SHP77 (cell line): ENCODE measurements at places on chromosomes 11 and 22.

DNA sequence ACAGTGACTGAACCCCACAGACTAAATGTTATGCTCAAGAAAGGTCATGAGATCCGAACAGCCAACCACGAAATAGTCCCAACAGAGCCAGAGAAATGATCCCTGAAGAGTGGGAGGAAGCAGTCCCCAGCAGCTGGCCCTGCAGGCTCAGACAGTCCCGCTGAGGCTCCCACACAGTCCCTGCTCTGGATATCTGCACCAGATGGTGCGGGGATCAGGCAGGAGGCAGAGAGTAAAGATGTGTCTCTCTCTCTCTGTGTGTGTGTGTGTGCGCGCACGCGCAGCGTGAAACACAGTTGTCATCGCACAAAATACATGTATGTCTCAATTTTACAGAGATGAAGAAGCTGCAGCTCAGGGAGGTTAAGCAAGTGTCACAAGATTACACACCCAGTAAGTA is 27.9 kb downstream of the GUCY1A2 start:
- no peak for DNase-seq

DNA sequence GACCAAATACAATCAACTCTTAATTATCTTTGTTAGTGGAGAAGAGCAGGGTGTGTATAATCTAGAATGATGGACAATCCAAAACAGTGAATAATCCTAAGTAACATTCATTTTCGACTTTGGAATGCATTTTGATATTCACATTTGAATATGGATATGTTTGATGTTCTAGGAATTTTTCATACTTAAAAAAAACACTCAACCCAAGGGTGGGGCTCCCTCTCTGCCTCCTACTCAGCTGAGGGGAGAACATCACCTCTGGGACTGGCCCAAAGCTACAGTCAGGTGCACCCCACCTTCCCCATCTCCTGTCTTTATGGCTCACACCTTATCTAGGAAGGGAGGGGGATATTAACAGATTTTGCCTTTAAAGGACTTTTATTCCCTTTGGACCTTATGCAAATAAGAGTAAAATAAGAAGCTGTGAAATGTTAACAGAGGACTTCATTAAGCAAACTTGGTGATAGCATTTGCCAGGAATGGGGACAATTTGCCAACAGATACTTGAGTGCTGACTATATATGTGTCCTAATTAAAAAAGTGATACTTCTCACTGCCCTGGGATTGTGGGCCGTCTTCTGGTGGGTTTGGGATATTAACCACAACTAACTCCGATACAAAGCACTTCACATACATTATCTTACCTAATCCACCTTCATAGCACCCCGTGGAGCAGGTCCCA is 187.0 kb downstream of the ST3GAL4 start:
- no peak for DNase-seq

DNA sequence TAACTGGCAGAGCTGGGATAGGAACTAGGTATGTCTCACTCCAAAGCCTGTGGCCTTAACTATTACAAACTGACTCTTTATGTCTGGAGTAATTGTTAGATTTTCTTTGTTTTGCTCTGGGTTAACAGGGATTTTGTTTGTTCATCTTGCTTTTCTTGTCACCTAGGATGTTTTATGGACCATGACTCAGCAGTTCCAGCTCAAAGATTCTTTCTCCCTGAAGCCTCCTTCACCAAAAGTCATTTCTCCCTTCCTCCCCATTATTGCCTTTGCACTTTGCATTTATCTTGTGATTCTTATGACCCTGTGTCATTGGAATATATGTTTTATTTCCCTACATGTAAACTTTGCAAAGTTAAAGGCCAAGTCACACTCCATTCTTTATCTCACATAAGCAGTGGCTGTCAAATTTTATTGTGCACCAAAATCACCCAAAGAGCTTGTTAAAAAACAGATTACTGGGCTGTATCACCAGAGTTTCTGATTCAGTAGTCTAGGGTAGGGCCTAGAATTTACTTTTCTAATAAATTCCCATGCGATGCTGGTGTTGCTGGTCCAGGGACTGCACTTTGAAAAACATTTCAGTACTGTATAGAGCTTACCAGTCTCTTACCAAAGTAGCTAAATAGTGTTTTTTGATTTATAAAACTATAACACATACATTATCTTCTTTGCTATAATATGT is 327.7 kb downstream of the DLG2 start:
- peak; percentile 43 for DNase-seq

GRCh38 chr11:61160487-61161189 is 588 bp downstream of the VPS37C start:
- no peak for DNase-seq

DNA sequence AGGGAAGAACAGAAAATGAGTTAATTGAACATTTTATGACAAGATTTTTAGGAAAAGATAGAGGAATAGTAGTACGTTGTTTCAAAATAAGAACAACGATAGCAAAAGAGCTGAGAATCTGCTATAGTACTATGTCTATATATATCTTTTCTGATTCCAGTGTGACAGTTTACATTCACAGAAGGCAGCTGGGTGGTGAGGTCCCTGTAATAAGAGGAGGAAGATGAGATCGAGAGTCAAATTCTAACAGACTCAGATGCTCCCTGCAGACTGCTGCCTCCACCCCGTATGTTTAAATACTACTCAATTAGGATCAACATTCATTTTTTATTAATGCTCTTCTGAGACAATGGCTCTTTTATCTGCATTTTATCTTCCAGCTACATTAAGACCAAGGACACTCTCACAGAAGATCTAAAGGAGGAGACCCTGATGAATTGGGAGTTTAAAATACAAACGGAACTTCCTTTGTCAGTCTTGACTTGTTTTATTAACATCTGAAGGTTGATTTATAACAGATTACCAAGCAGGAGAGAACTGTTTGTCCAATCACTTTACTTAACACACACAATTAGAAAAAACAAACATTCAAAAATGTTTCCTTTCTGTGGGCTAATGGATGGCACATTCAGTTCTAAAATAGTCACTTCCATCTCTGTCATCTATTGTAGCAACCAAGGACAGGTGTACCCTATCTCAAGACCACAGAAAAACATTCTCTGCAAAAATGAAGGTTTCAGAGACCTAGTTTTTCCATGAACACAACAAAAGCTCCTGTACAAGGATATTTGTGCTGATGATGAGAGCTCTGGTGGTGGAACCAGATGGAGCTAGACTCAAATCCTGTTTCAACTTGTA is 240.2 kb downstream of the CADM1 start:
- peak; percentile 53 for DNase-seq

DNA sequence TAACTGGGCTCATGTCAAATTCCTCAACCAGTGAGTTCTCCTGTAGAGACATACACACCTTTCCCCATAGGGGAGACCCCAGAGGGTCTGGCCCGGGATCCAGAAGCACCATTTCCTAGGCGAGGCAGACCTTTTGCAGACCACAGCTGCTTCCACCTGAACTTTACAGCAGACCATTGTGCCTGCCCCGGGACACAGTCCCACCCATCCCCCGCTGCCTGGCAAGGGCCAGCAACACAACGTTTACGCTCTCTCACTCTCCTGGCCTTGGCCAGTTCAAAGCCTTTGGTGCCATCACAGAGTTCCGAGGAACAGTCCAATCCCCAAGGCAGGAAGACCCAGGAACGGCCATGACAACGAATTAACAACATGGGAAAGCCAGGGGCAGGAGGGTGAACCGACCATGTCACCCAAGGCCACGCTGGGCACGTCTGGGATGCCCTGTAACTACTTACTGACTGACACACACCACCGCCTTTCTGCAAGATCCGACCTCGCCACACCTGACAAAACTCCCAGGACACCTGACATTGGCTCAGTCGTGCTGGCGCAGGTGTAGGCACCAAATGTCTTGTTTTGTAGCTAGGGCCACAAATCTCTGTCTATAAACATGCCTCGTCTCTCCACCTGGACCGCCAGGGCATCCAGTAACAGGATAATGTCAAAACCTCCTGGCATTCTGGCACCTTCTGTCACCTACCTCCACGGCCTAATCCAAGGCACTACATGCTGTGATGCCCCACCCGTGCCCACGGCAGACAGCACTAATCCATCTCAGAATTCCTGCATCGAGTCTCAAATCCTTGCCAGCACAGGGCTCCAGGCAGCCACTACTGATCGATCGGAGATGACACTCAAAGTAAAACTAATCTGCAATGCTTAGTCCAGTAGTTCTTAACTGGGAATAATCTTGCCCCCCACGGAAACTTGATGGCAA is 51.3 kb downstream of the MYH9 start:
- no peak for DNase-seq

DNA sequence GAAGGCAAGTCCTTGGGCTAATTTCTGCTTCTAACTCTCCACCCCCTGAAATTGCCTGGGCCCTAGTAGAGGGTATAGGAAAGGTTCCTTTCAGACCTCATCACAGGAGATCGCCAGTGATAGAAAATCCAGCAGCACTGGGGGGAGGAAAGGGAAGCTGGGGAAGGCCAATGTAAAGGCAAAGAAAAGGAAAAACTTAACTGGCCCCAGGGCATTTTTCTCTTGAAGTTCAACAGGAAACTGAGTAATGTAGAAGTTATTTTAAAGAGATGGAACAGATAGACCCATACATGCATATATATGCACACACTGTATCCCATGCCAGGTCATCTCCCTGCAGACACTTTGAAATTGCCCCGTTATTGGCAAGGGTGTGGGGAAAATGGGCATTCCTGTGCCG is 134.0 kb downstream of the TRIM44 start:
- DNase-seq, result no peak

- no peak for DNase-seq
Observed at GRCh38 chr11:85749287-85749834, 61.6 kb downstream of the SYTL2 start.

- DNase-seq, result no peak
Observed at GRCh38 chr22:44955102-44955501, 54.7 kb downstream of the PHF21B start.
